Natural killer cell treated with Interleukin-12 subunit alpha and Interleukin-12 subunit beta and Interleukin-15 and Interleukin-18, amount 100 ng/mL, for 72 hours (primary cell): ENCODE measurements at places on chromosomes 5 and 9.
A peak's percentile ranks its signal among the peaks of the same experiment; 100 is the strongest.

DNA sequence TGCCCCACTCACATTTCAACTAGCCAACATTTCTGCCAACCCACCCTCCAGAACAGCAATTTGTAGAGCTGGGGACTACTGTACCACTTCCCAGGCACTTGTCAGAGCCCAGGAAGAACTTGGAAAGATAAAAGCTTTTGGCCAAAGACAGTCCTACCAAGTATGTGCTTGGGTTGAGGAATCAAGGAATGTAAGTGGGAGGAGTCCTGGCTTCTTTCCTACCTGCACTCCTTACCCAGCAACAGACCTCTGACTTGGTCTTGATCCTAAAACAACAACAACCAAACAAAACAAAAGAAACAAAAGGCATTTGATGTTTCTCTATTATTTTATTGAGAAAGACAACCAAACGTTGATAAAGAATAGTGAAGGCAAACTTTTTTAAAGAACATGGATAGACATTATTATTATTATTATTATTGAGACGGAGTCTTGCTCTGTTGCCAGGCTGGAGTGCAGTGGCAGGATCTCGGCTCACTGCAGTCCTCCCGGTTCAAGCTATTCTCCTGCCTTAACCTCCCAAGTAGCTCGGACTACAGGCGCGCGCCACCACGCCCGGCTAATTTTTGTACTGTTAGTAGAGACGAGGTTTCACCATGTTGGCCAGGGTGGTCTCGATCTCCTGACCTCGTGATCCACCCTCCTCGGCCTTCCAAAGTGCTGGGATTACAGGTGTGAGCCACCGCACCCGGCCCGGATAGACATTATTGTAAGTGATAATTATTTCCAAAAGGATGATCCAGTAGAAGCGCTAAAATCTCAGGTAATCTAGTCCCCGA is 33.5 kb downstream of the ANXA2R start:
- no peaks in the 10 kb centered on the region for H3K36me3 ChIP-seq
- DNase-seq: no peak

- no peak overlapping the region for H3K4me3 ChIP-seq
- H3K27me3 ChIP-seq: no peaks in the 10 kb centered on the region
- H3K36me3 ChIP-seq: no peaks in the 10 kb centered on the region
Measured at GRCh38 chr5:2148312-2149194, 265.8 kb upstream of the IRX4 start.

DNA sequence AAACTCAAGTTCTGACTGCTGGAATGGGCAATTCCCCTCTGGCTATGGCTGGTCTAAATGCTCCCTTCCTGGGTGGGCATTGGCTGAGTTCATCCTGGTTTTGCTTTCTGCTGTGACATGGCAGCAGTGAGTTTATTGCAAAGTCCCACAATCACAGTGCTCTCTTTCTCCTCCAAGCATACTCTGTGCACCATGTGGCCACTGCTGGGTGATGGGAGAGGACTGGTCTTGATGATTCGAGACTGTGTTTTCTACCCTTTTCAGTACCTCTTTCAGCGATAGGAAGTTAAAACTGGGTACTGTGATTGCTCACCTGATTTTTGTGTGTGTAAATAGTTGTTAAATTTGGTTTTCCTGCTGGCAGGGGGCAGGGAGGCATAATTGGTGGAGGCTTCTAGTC is 49.7 kb downstream of the FER start:
- peaks cover 5% of the 10 kb centered on the region for H3K36me3 ChIP-seq
- H3K27me3 ChIP-seq: no peaks in the 10 kb centered on the region
- H3K4me3 ChIP-seq: no peak overlapping the region
- no peak overlapping the region for H3K27ac ChIP-seq
- H3K4me1 ChIP-seq: peaks cover 15% of the 10 kb centered on the region

GRCh38 chr9:134066526-134066912 is 1.3 kb downstream of the BRD3 start:
- H3K36me3 ChIP-seq: no peaks in the 10 kb centered on the region
- DNase-seq: no peak
- H3K4me3 ChIP-seq: peak overlapping the region; percentile 86
- H3K27ac ChIP-seq: peak overlapping the region; percentile 92

DNA sequence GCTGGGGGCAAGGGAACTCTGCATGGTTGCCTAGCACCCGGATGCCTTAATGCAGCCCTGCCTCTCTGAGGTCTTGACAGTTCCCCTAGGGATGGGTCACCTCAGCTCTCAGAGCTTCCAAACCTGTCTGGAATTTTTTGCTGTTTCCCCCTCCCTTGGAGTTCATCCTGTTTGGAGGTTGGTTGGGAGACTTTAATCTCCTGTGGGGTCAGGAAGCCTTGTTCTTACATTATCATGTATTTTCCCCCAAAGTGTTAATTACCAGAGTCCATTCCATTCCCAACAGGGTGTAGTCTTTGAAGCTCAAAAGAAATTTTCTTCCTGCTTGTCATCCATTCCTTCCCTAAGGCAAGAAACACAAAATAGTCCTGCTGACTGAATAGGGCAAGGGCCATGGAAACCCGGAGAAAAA is 150.3 kb upstream of the SPRY4 start:
- H3K4me3 ChIP-seq: no peak overlapping the region
- no peak for DNase-seq
- H3K4me1 ChIP-seq: peaks cover 5% of the 10 kb centered on the region
- no peak overlapping the region for H3K27ac ChIP-seq
- H3K27me3 ChIP-seq: peaks cover 17% of the 10 kb centered on the region

GRCh38 chr9:108413809-108414208 is 442.0 kb downstream of the ACTL7B start:
- no peaks in the 10 kb centered on the region for H3K36me3 ChIP-seq
- no peaks in the 10 kb centered on the region for H3K4me1 ChIP-seq
- no peaks in the 10 kb centered on the region for H3K27me3 ChIP-seq
- H3K4me3 ChIP-seq: no peak overlapping the region

- H3K27ac ChIP-seq: no peak overlapping the region
- H3K4me1 ChIP-seq: no peaks in the 10 kb centered on the region
- DNase-seq: no peak
- H3K27me3 ChIP-seq: peaks cover 31% of the 10 kb centered on the region
- no peak overlapping the region for H3K4me3 ChIP-seq
- no peaks in the 10 kb centered on the region for H3K36me3 ChIP-seq
Measured at GRCh38 chr5:38806775-38807258, 39.0 kb upstream of the OSMR start.
